ENCODE measurements at places on chromosomes 3 and 15.

- DNase-seq, result no peak
Observed at GRCh38 chr3:69735893-69736292, 3.4 kb upstream of the MITF start.

DNA sequence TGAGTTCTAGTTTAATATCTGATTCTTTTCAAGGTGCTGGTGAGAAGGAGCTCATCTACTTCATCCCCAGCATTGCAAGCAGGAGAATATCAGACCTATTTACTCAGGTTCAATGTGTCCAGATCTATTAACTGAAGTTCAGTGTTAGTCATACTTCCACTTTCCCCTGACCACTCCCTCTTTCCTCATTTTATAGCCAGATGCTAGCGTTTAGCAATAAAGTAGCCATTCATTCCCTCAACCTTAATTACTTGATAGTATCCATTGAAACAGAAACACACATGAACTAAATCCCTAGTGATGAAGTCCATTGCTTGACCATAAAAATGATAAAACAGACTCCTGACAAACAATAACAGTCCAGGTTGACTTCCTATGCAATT, 60.0 kb downstream of the RPL22L1 start:
- DNase-seq, result no peak

DNA sequence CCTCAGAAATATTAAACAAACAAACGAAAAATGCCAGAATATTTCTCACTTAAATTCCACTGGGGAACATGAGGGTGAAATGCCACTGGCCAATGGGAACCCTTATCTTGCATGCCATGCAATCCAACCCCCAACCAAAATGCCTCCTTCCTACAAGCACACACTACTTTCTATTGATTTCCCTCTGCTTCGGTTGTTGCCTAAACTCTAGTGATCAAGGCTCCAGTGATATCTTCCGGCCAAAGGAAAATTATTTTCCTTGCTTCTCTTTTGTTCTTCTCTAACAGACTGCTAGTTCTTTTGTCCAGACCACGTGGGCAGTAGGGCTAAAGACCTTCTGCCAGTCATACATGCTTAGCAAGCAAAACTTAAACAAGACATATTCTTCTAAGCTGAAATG, 115.7 kb downstream of the TMCC1 start:
- no peak for DNase-seq

GRCh38 chr3:50167069-50167840, 12.1 kb downstream of the SEMA3F start:
- DNase-seq, result no peak

DNA sequence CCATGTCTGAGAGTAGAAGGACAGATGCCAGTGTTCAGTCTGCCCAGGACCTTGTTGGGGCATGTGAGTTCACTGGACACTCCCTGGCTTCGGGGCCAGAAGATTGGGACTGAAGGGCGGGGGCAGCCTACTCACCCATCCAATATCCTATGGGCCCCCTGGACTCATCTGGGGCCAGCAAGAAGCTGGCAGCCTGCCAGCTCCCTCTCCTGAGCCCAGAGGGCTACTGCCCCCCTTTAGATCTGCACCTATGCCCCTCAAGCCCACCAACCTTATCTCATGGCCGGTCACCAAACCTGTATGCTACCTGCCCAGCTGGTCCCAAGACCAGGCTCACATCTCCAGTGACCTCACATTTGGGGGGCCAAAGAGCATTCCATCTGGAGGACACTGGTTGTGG, 8.1 kb downstream of the PTH1R start:
- no peak for DNase-seq

GRCh38 chr3:194587438-194587931, 45.7 kb downstream of the TMEM44 start:
- no peak for DNase-seq

DNA sequence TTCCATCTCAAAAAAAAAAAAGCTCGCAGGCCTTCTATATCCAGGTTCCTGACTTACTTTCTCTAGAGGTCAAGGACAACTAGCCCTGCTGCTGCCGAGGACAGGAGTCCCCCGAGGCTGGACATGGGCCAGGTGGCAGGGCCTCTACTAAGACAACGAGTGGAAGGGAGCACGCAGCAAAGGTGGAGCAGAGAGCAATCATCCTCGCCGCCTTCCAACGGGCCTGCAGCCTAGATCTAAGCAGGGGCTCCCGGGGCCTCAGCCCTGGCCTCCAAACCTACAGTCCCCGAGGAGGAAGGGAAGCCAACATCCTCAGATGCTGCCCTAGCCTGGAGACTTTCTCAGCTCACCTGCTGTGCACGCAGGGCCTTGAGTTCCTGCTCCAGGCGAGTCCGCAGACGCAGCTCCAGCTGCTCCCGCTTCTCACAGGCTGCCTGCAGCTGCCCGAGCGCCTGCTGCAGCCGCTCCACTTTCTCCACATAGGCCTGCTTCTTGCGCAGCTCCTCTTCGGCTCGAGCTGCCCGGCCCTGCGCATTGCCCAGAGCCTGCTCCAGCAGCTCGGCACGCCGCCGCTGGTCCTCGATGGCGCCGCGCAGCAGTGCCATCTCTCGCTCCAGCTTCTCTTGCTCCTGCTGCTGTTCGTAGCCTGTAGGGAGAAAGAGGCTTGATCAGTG, 12.9 kb downstream of the AMOTL2 start:
- DNase-seq, result no peak

GRCh38 chr3:22101811-22102210, 350.8 kb upstream of the ZNF385D start:
- DNase-seq, result no peak

GRCh38 chr3:188486126-188486525, 332.2 kb downstream of the LPP start:
- DNase-seq, result no peak

- DNase-seq, result no peak
Observed at GRCh38 chr15:99619712-99620111, 53.9 kb downstream of the MEF2A start.

GRCh38 chr15:67852418-67852817, 12.6 kb upstream of the RNU6-1 start:
- no peak for DNase-seq

GRCh38 chr3:14796403-14797077, 22.2 kb upstream of the FGD5 start:
- no peak for DNase-seq

DNA sequence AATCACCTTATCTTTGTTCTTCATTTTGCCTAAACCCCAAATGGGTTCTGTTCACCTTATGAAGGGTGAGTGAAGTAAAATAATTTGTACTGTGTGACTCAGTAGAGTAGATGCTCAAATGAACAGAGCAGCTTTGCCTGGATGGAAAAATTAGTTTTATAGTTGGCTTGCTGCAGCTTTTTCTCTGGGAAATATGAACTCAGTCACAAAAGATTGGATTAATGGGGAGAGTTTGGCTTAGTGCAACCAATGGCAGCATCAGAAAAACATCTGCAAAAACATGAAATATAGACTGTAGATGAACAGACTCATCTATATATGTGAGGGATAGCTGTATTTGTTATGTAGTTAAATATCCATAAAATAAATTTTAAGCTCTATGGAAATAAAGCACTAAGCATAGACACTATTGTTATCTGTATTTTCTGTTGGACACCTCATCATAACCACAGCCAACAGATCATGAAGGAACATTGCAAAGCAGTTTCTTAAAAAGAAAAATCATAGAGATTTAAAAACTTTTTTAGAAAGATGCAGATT, 181.3 kb downstream of the ECT2 start:
- no peak for DNase-seq

DNA sequence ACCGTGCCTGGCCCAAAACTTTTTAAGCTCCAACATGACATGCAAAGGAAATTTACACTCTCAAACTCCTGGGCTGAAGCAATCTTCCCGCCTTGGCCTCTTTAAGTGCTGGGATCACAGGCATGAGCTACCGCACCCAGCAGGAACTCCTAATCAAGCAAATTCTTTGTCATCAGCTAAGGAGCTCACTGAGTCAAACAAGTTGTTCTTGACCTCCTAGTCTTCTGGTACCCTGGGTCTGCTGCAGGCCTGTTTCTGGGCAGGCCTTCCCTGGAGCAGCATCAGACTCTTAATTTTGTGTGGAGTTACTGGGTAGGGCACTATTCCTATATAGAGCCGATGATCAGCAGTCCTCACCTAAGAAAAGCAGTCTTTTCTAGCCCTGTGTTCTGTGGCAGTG, 68.4 kb upstream of the FLNB start:
- no peak for DNase-seq

GRCh38 chr15:41922353-41922752, 28.5 kb upstream of the SPTBN5 start:
- no peak for DNase-seq

- no peak for DNase-seq
Observed at GRCh38 chr3:4720316-4721075, 227.3 kb downstream of the ITPR1 start.

DNA sequence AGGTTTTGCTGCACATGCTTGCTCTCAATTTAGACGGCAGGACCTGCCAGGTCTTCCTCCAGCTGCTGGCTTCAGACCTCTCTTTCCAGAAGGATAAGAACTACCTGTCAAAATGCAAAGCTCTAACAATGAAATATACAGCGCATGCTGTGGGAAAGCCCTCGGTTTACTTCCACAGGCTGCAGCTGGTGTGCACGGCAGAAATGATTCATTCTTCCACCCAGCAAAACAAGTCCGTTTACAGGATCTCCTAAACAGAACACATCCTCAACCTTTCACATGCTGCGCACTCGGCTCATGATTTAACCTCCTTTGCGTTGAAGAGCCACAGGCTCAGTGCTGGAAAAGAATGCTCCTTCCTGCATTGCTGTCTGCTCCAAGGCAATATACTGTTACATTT, 92.4 kb upstream of the WNT5A start:
- no peak for DNase-seq

GRCh38 chr3:171829841-171830517, 13.2 kb upstream of the TMEM212 start:
- DNase-seq, result no peak

GRCh38 chr3:25171897-25172296, 256.2 kb upstream of the RARB start:
- no peak for DNase-seq

- no peak for DNase-seq
Observed at GRCh38 chr15:61681676-61682075, 378.6 kb downstream of the VPS13C start.

DNA sequence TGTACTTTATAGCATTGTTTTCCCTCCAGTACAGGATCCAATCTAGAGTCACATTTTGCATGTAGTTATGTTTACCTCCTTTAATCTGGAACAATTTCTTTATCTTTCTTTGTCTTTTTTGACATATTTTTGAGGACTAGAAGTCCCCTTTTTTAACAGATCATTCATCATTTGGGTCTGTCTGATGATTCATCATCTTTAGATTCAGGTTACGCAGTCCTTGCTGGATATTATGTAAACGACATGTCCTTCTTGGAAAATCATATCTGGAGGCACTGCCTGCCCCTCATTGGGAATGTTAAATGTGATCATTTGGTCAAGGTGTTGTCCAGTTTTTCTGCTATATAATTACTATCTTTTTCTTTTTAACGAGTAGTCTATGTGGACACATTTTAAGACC, 18.3 kb downstream of the TGM4 start:
- no peak for DNase-seq

DNA sequence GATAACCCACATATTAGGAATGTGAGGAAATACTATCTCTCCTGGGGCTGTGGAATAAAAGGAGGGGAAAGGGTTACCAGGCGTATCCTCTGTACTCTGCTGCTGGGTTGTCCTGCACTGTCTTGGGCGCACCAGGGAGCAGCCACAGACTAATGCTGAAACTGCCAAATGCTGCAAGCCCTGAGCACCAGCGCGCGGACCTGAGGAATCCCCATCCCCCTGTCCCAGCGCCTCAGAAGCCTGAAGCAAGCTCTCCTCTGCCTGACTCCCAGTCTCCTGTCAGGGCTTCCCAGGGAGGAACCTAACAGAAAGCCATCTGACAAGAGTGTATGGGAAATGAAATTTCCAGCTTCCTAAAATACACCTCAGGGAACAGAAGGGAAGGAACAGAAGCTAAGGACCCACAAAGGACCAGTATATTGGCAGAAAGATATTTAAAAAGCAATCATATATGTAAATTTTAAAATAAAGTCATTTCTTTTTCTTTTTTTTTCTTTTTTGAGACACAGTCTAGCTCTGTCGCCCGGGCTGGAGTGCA, 158.3 kb upstream of the C2CD4B start:
- no peak for DNase-seq

- no peak for DNase-seq
Observed at GRCh38 chr3:192246847-192247559, 480.3 kb downstream of the FGF12 start.

DNA sequence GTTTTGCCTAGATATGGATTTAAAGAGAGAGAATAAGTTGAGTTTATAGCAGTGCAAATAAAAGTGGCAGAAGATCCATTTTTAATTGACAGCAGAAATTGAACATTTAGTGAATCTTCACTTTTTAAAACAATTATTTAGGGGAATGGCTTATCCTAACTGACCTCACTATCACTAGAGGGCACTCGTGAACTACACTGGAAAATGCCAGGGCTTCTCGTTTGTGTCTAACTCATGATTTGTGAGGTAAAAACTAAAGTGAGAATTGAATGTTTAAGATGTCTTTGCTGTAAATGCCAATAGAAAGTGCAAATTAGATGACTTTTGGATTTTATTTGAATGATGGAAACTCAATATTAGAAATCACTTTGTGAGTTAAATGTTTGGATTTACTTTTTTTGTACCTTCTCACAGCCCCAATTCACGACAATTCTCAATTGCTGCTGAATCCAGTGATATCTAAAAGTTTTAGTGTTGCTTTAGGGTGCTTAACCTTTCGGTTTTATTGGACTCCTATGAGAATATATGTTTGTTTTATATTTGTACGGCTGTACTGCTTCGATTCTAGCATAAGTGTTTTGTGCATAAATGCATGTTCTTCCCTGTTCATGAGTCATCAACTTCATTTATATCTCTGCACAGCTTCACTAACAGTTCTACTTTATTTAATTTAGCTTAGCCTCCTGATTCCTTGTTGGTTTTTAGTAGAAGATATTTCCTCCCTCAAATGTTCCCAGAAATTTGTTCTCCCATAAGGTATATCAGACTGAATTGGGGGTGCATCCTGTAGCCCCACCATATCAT, 462.1 kb downstream of the MFSD1 start:
- DNase-seq, result no peak

- DNase-seq, result no peak
Observed at GRCh38 chr3:134552784-134553183, 66.9 kb downstream of the CEP63 start.

- DNase-seq, result no peak
Observed at GRCh38 chr3:33936921-33937525, 138.6 kb downstream of the PDCD6IP start.

DNA sequence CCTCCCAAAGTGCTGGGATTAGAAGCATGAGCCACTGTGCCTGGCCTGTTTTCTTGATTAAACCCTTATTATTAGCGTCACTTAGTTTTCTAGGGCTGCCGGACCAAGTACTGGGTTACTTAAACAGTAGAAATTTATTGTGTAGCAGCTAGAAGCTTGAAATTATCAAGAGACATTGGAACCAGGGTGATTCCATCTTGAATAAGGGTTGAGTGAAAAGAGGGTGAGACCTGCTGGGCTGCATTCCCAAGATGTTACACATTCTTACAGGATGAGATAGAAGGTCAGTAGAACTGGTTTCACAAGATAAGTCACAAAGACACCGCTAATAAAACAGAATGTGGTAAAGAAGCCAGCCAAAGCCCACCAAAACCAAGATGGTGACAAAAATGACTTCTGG, 18.6 kb upstream of the FSTL1 start:
- no peak for DNase-seq

Data from cortex of kidney (tissue), 1 donor.